NCI-H524 treated with DMSO at 0.1 percent for 48 hours (cell line): ENCODE measurements at places on chromosomes 11 and 22.

DNA sequence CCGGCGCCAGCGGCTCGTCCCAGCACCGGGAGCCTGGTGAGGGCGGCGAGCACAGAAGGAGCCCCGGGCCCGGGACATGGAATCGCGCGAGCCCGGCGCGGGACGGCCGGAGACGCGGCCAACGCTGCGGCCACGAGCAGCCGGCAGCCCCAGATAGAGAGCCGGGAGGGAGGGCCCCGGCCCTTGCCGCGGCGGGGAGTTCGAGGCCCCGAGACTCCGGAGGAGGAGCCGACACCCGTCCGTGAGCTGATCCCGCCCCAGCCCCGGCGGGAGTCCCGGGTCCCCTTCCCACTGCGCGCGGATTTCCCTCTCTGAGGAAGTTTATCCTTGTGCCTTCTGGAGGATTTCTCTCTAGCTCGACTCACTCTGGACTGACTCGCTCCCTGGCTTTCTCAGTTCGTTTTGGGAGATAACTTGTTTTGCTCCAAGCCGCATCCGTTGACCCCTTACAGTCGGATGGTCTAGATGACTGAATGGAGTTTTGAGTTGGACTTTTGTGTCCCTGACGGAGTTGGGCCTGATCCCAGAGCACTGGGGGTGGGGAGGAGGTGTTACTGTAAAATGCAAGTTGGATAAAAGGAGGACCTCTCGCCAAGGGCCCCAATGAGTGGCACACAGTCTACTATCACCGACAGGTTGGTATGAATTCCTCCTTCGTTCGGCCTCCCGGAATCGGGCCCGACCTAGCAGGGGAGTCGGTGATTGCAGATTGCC is 585 bp downstream of the ARHGEF12 start:
- no peak for DNase-seq

GRCh38 chr22:30830907-30831306 is 136.2 kb downstream of the OSBP2 start:
- no peak for DNase-seq

- DNase-seq, result no peak
Observed at GRCh38 chr22:42943981-42944380, 71.0 kb downstream of the PACSIN2 start.

GRCh38 chr11:67572305-67572704 is 11.3 kb upstream of the GSTP1 start:
- no peak for DNase-seq

DNA sequence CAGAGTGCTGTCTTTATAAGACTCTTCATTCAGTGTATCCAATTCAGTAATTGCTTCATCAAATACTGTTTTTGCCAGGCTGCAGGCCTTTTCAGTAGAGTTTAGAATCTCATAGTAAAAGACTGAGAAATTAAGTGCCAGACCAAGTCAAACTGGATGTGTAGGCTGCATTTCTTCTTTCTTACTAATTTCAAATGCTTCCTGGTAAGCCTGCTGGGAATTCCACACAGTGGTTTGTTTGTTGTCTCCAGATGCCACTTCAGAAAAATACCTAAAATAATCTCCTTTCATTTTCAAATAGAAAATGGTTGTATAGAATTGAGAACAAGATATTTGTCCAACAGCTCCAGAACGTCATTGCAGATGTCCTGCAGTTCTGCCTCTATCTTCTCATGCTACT is 34.7 kb downstream of the LDHAL6A start:
- DNase-seq, result no peak
